ENCODE measurements at places on chromosomes 11 and 22.

GRCh38 chr11:34449013-34449412, 10.3 kb downstream of the CAT start:
- no peak for DNase-seq

DNA sequence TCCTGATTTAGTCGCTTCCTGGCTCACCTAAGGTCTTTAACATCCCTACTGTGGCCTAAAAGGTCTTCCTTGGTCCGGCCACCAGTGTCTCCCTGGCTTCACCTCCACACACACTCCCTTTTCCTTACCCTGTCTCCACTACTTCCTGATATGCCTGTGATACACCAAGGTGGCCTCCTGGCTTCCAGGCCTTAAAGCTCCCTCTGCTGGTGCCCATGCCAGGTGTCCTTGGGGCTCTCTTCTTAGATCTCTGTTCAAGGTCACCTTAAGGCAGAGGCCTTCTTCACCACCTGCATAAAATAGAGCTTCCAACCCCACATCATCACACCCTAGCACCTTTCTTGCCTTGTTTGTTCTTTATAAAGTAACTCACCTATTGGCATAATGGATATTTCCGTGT, 787.7 kb downstream of the NTM start:
- DNase-seq, result no peak

DNA sequence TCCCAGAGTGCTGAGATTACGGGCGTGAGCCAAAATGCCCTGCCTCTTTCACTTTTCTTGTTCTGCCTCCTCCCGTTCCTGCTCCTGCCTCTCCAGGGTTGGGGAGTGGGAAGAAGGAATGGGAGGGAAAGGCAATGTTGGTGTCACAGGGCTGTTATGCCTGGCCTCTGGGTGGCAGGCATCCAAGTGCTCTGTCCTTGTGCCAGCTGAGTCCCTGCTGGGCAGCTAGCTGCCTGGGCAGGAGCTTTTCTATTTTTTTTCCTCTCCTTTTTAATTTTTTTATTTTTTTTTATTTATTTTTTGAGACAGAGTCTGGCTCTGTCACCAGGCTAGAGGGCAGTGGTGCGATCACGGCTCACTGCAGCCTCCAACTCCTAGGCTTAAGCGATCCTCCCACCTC, 4.1 kb upstream of the SAC3D1 start:
- DNase-seq, result no peak

- DNase-seq, result no peak
These were observed 2.4 kb downstream of the UBQLN3 start for GRCh38 chr11:5507177-5507932.

GRCh38 chr11:114091516-114092397, 32.2 kb downstream of the ZBTB16 start:
- DNase-seq, result no peak

GRCh38 chr11:32244453-32244852, 153.6 kb downstream of the RCN1 start:
- DNase-seq, result no peak

- no peak for DNase-seq
These were observed 898 bp downstream of the ZNF215 start for GRCh38 chr11:6927030-6927617.

GRCh38 chr22:50577987-50578775, at the start of gene CPT1B:
TSS of gene CPT1B (minus strand) at chr22:50578427. CDS start at chr22:50577915, 512 bp downstream.
- DNase-seq, result no peak

GRCh38 chr11:32420937-32421901, 14.1 kb downstream of the WT1 start:
- no peak for DNase-seq

- no peak for DNase-seq
These were observed 9.2 kb downstream of the MYO18B start for GRCh38 chr22:25751174-25751581.

DNA sequence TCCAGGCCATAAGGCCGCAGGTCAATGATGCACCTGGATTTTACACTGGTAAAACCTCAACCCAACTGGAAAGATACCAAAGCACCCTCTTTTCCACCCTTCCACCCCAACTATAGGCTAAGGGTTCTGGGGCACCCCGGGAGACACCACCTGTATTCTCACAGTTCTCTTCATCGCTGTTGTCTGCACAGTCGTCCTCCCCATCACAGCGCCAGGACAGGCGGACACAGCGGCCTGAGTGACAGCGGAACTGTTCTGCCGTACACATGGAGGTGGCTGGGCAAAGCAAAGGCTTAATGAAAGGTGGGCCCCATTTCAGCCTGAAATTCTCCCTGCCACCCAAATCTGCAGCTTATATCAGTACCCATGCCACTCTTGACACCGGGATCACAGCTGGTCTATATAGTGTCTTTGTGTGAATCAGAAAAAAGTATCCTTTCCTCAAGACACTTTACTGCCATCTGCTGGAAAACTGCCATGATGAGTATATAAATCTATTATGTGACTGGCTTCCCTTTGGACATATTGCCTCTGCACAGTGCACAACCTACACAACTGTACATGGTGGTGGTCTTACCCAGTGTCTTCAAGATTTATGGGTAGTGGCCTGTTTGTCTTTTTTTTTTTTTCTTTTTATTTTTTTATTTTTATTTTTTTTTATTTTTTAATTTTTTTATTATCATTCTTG, 21.5 kb downstream of the LRP4 start:
- DNase-seq, result no peak

DNA sequence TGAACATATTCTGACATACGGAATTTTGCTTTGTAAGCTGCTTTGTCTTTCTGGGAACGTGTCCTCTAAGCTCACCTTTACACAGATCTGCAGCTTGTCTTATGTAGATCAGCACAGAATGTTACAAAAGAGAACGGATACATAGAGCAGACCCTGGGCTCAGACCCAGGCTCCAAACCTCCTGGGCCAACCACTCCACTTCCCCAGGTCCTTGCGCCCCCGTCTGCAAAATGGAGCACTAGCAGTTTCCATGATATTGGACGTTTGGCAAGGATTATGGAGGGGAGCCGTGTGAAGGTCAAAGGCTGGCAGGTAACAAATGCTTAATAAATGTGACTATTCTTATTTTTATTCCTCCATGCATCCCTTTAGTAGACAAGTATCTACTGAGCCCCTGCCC, 358.4 kb downstream of the CTTN start:
- DNase-seq, result no peak

DNA sequence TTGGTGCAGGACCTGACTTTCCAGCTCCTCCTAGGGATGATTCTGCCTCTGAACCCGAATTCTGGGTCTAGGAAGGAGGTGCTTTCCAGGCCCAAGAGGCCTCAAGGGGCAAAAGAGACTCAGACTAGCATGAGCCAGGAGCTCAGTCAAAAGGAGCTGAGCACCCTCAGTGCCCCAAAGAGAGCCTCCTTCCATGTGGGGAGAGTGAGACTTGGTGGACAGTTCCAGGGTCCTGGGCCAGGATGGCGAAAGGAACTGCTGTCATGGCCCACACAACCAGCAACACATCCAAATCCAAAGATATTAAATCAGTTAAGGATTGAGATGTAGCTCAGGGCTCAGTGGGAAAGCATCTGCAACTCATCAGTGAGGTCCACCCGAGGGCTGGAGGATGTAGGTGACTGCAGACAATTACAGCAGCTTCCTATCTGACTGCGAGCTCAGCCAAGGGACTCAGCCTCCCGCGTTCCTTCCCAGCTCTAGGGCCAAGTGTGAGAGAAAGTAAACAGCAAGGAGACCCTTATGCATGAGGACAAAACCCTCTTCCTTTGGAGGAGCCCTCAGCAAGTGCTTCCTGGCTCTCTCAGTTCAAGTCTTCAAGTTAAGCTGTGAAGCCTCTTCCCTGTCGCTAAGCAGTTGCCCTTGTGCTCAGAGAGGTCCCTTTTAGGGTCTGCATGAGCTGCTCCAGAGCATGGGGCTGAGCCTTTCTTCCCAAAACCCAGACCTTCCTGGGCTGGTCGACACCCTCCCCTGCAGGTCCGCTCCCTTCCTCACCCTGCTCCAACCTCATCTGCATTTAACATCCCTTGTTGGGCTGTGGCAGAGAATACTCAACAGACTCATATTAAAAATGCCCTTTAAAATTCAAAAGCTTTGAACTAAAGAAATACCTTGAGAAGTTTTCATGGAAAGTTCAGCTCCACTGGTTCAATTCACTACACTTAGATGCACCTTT, 35.8 kb downstream of the C11orf58 start:
- no peak for DNase-seq

- no peak for DNase-seq
These were observed 19.7 kb downstream of the SART1 start for GRCh38 chr11:65981101-65981740.

GRCh38 chr11:79243422-79244210, 197.2 kb downstream of the TENM4 start:
- DNase-seq, result no peak

GRCh38 chr22:30299322-30299721, 10.0 kb upstream of the CASTOR1 start:
- DNase-seq, result no peak

DNA sequence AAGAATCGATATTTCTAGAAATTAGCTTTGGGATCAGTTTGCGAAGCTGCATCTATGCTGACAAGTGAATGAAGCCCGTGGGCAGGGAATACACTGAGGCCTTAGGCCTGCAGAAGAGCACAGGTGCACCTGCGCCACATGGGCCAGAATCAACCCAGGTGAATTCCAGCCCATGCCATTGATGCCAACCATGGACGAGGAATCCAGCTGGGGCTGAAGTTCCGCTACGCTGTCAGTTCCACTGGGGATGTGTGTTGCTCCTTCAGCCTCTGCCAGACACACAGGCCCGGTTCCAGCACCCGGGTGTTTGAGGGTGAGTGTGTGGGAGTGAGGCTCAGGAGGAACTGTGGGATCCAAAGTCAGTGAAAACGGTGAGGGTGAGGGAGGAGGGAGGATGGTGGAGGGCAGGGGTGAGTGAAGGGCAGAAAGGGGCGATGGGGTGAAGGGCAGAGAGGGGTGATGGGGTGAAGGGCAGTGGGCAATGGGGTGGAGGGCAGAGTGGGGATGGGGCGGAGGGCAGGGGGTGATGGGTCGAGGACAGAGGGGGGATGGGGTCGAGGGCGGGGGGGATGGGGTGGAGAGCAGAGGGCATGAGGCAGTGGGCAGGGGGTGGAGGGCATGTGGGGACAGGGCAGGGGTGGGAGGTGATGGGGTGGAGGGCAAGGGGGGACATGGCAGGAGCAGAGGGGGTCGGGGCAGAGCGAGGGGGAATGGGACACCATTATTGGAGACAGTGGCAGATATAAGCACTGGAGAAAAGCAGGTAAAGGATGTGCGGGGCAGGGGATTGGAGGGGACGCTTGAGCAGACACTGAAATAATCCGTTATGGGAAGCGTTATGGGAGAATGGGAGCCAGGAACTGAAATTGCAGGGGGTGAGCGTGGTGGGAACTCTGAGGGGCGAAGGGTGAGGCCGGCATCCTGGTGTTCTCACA, 931.6 kb downstream of the BRD1 start:
- no peak for DNase-seq

- no peak for DNase-seq
These were observed 40.9 kb upstream of the PRR5 start for GRCh38 chr22:44661070-44661469.

GRCh38 chr11:62269654-62270278, at the start of gene SCGB2A2:
TSS of gene SCGB2A2 (plus strand) at chr11:62270158. CDS start at chr11:62270217, 59 bp downstream.
- no peak for DNase-seq

DNA sequence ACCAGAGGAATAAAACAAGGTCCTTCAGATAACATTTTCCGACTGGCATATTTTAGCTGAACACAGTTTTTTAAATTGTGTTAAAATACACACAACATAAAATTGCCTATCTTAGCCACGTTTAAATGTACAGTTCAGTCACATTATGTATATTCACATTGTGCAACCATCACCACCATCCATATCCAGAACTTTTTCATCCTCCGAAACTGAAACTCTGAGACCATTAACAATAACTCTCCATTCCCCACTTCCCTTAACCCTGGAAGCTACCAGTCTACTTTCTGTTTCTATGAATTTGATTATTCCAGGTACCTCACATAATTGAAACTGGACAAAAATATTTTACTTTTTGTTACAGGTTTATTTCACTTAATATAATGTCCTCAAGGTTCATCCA, 213.3 kb downstream of the ETS1 start:
- no peak for DNase-seq

DNA sequence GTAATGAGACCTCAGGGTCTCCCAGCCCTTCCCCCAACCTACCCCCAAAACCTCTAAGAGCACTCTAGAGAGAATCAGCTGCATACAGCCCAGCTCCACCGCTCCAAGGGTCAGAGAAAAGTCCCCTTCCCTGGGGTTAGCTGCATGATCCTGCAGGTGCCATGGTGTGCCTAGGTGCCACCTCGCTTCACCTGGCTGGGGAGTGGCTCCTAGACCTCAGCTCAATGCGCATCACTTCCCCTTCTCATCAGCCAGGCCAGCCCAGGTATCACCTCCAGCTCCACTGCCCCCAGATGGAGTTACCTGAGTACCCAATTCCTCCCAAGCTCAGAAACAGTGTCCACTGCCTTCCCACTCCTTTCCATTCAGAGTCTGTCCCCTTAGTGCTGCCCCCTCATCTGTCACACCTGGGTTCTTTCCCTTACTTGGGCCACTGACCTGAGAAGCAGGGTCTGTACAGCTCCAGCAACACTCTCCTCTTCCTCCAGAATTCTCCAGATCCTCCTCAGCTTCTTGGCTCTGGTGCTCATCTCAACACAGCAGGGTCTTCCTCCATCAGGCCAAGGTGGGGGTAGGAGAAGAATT, 1.3 kb downstream of the STARD10 start:
- no peak for DNase-seq

GRCh38 chr11:112128483-112129121, 35.3 kb downstream of the IL18 start:
- no peak for DNase-seq

GRCh38 chr11:13999704-14000103, 37.2 kb downstream of the SPON1 start:
- DNase-seq, result no peak

DNA sequence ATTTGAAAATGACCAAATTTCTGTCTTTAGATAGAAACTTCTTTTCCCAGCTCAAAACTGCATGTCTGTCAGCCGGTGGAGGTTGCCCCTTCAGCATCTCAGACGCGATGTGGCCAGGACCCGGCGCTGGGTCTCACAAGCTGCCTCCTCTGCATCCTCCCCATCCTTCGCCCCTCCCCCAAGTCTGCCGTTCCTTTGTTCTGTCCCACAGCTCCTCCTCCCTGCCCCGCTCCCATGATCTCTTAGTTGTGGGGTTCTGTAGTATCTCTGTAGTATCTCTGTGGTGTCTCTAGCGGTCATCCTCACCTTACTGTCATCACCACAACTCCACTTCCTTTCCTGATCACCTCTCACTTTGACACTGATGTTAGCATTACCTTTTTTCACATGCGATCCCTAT, 49.9 kb downstream of the TRAF6 start:
- no peak for DNase-seq

All from activated CD4-positive, alpha-beta T cell treated with anti-CD3 and anti-CD28 coated beads for 24 hours (primary cell).